ENCODE measurements at places on chromosomes 16 and 17.

GRCh38 chr17:79420318-79421243 is 190.3 kb downstream of the RBFOX3 start:
- DNase-seq: no peak

GRCh38 chr17:8409966-8410882 is 12.6 kb upstream of the RNF222 start:
- DNase-seq: peak; percentile 89

GRCh38 chr17:82754297-82755208 is 2.7 kb downstream of the TBCD start:
- no peak for DNase-seq

- DNase-seq: no peak
Measured at GRCh38 chr17:31499771-31500554, 108.5 kb downstream of the RAB11FIP4 start.

- DNase-seq: peak; percentile 70
Measured at GRCh38 chr16:53755026-53755910, 51.3 kb downstream of the FTO start.

- no peak for DNase-seq
Measured at GRCh38 chr16:75584108-75584507, 17.9 kb downstream of the GABARAPL2 start.

DNA sequence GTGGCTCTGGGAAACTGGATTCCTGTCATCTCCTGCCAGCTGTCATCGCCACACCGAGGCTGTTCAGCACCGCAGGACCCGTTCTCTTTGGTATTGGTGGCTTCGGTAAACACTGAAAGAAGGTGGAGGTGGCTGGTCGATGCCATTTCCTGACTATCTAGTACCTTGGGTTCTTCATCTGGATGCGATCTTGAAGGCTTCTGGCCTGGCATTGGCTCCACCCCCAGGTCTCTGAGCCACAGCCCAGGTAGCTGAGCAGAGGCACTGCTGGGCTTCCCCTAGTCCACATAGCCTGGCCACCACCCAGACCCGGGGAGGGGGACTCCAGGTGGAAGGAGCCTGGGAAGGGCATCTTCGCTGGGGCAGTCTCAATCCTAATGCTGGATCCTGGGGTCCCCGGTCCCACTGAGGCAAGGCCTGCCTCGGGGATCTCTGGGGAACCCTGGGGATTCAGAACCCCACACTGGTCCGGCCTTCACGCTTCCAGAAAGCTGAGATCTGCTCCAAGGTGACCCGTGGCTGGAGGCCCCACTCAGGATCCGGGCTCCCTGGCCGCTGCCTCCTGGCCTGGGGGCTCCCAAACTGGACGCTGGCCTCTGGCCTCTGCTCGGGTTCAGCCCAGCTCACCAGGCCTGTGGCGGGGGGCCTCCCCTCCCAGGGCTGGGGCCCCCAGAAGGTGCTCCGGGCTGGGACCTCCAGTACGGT is 1.8 kb downstream of the C16orf54 start:
- no peak for DNase-seq

GRCh38 chr16:85391769-85392583 is 221.1 kb upstream of the GSE1 start:
- DNase-seq: no peak

DNA sequence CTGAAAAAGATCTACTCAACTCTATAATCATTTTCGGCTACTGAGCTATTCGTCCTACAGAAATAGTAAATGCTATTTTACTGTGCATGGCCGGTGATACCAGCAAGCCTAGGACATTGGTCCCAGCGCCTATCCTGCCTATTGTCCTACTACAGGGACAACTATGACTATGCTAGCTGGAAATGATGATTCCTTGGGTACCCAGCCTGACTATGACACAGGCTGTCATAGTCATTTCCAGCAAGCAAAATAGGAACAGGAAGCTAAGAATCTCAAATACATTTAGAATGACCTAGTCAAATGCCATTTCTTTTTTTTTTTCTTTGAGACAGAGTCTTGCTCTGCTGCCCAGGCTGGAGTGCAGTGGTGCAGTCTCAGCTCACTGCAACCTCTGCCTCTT is 33.7 kb upstream of the HSBP1 start:
- no peak for DNase-seq

GRCh38 chr16:24667244-24667764 is 62.1 kb upstream of the TNRC6A start:
- DNase-seq: no peak

DNA sequence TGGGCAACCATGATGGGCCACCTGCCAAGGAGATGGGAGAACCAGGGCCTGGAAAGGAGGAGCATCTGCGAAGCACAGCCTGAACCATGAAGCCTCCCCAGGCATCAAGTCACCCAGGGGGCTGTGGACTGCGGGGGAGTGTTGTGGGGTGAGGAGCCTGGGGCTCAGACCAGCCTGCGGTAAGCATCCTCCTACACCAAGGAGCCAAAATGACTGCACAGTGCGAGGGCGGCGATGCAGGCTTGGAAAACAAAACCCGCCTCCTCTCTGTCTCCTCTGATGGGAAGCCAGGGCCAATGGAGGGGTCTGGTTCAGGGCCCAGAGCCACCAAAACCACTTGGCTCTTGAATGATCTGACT is 18.1 kb upstream of the MAF start:
- DNase-seq: no peak

GRCh38 chr16:88965411-88965810 is 11.6 kb downstream of the CBFA2T3 start:
- no peak for DNase-seq

- no peak for DNase-seq
Measured at GRCh38 chr17:78345172-78345571, 14.7 kb downstream of the SOCS3 start.

- no peak for DNase-seq
Measured at GRCh38 chr16:87107201-87107600, 210.0 kb downstream of the C16orf95 start.

DNA sequence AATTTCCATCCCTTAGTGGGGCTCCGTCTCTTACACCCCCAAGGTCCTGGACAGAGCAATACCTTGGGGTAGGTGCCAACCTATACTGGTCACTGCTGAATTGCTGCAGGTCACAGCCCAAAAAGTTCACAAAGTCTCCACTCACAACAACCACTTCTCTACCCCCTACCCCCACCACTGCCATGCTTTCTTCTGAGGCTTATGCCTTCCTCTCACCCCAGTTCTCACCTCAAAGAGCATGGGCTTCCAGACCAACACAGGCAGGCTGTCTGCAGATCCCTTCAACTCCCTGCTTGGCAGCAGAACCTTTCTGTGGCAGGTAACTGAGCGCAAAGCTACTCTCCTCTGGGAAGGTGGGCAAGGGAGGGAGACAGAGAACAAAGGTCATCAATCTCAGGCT is 35.5 kb downstream of the C16orf78 start:
- DNase-seq: no peak

GRCh38 chr17:913207-913606 is 66.4 kb downstream of the NXN start:
- no peak for DNase-seq

- DNase-seq: no peak
Measured at GRCh38 chr17:60610473-60610872, 10.5 kb downstream of the PPM1D start.

DNA sequence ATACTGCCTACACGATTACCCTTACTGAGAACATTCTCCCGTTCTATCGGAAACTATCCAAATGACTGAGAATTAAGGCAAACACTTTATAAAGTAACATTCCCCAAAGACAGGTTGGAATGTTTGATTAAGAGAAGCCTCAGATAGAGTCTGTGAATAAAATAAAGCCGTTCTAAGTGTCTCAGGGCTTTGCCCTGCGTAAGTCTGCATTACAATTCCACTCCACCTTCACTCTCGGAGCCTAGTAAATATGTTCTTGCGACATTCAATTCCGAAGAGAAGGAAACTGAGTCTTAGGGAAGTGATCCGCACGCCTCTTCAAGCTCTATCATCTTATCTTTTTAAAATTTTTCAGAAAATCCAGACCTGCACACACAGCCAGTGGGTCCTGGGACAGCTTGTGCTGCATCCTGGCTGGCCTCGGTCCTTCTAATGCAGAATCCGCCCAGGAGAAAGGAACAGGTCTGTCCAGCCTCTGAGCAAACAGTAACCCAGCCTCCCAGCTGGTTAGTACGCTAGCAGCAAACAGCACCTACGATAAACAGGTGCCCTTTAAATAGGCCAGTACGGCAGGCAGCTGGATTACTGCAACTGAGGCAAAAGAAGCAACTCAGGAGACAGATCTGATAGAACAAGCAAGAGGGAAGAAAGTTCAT is 254.1 kb upstream of the IRX3 start:
- DNase-seq: no peak

DNA sequence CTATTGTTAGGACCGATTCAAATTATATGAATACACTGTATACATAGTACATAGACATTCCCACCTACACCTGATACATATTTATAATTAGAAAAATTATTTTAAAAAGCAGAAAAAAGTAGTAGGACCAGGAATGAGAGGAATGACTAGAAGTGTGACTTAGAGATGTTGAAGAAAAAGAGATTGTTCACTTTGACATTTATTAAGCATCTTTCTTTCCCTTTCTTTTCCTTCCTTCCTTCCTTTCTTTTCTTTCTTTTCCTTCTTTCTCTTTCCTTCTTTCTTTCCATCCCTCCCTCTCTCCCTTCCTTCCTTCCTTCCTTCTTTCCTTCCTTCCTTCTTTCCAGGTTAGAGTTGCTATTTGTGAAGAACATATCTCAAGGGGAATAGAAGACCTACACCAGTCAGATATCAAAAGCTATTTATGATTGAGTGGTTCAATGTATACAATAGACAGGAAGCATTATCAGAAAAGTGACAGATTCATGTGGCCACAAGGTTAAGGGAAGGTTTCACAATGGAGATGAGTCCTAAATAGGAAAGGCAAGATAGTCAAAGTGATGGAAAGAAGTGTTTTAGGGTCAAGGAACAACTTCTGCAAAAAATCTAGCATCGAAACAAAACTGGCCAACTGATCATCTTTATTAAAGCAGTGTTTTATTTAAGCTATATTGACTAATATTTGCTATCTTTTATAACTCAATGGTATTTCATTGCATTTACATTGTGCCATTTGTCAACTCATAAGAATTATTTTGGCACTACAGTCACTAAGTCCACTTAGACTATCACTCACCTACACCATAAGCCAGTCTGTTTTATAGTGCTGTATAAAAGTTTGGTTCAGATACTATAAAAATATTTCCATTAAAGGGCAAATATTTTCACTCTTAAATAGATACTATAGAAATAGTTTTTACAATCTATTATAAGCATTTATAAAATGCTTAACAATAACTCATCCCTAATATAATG is 54.1 kb upstream of the NACA2 start:
- DNase-seq: no peak

GRCh38 chr17:47305302-47305923 is 18.3 kb upstream of the EFCAB13 start:
- peak; percentile 96 for DNase-seq

DNA sequence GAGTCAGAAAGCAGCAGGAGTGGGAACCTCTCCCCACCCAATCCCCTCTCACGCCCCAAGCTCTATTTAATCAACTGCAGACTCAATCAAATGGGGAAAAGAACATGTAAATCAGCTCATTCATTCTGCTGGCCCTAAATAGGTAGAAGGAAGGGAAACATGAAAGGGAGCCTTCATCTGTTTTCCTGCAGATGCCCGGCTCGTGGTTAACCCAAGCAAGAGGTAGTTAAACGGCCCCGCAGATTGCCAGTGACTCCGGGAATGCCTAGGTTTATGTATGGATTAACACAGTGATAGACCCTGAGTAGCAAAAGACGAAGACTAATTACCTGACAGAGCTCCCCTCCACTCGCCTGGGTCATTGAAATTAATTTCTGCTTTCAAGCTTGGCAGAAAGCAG is 542.0 kb downstream of the WWOX start:
- DNase-seq: no peak

GRCh38 chr17:81345228-81346089 is 49.8 kb upstream of the BAHCC1 start:
- peak; percentile 87 for DNase-seq

DNA sequence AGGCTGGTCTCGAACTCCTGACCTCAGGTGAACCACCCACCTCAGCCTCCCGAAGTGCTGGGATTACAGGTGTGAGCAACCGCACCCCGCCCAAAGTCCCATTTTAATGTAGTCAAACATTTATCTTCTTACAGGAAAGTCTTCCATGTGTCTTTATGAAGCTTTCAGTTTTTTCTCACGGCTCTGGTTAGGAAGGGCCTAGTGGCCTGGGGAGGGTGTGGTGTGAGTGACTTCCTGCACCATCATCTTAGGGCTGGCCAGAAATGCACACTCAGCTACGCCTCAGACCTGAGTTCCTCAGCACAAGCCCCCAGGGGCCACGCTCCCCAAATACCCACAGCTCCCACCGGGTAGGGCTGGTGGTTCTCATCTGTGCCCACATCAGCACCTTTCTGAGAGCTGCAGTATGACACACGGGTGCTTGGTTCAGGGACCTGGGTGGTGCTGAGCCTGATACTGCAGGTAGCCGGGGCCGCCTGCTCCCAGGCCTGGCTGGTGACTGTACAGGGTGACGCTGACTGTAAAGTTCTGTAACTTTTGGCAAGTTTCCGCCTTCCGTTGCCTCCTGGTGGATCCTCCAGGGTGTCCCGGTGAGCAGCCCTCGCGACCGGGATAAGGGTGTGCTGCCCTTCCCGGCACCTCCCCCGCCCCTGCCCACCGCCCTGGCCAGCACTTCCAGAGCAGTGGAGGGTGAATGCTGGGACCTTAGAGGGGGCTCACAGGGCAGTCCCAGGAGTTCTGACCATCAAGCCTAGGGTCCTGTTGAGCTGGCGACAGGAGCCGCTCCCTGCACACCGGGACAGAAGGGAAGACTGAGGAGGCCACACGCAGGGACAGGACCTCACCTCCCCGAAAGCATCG is 52.5 kb downstream of the ZNF778 start:
- no peak for DNase-seq

- peak; percentile 84 for DNase-seq
Measured at GRCh38 chr17:41800601-41801373, 11.0 kb downstream of the P3H4 start.

GRCh38 chr16:81604960-81605383 is 160.4 kb downstream of the CMIP start:
- no peak for DNase-seq

Measured in ACHN (cell line).